Tongue (tissue), 3 donors: ENCODE measurements at places on chromosomes 2 and 18.
A peak's percentile ranks its signal among the peaks of the same experiment; 100 is the strongest.

GRCh38 chr2:145715601-145716000 lies 1195.7 kb upstream of the ZEB2 start:
- no peak for DNase-seq

DNA sequence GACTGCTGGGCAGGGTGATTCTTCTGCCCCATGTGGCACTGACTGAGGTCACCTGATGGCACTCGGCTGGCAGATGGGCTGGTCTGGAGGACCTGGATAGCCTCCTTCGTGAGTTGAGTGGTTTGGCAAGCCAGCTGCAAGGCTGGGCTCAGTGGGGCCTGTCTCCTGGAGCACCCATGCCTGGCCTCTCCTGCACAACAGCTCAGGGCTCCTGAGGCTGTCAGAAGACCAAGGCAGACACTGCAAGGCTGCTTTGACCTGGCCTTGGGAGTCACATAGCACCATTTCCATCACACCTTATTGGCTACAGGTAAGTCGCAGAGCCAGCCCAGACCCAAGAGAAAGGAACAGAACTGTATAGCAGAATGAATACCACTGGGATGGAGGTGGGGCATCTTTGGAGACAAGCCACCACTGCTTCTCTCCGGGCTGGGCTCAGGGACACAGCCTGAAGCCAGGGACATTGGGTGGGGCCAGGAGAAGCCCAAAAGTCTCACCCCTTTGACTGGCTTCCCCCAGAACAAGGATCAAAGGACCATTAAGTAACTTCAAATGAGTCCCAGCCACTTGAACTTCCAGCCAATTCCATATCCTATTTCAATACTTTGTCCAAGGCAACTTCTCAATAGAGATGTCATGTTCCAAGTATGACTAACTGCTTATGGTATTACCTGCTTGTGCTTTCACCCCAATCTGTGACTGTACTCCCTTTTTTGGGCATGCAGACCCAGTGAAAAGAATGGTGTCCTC lies 156.3 kb downstream of the CABLES1 start:
- DNase-seq = peak; percentile 50

GRCh38 chr2:104944495-104944894 lies 90.6 kb downstream of the POU3F3 start:
- DNase-seq = peak; percentile 27

GRCh38 chr2:10375570-10376281 lies 72.4 kb downstream of the ODC1 start:
- DNase-seq = no peak

DNA sequence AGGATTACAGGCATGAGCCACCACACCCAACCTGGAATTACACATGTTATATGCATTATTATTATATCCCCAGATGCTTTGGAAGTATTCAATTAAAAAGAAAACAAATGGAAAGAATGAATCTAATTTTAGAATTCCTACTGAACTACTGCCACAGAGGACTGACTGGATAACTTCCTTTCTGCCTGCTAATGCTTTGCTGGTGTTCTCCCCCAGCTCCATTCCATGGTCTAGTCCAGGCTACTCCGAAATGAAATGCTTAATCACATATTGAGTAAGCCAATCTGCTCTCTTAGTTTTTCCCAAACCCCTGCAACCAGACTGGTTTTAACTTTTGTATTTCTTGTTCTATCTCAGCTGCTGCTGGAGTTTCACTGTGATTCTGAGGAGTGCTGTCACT lies 519.1 kb downstream of the SOX11 start:
- no peak for DNase-seq
